ENCODE measurements at places on chromosomes 3 and 15. TPM values are rescaled to one million over a fixed set of nuclear protein-coding genes. Genes with fewer than 3 reads are reported as not detected.
A peak's percentile ranks its signal among the peaks of the same experiment; 100 is the strongest.

SELENOS gene
- 70.8 TPM for polyA plus RNA-seq

DNA sequence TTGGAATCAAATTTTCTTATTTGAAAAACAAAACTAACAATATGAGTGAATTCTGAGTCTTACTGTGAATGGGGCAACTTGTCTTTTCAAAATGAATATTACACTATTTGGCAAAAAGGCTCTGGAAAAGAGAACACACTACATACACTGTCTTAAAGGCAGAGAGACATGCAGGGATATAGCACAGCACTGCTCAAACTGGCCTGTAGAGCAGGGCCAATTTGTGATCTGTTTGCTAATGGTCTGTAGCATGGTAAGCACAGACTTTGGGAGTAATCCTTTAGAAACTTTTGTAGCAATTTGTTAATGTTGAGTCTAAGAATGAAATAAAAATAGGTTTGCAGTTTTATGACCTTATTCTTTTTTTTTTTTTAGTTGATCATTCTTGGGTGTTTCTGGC lies 679.8 kb upstream of the SGO1 start:
- DNase-seq, result no peak

GRCh38 chr3:113898892-113899291 lies 48.9 kb upstream of the ZDHHC23 start:
- no peak for DNase-seq

- no peak for DNase-seq
These were observed 856.1 kb downstream of the SI start for GRCh38 chr3:164222197-164222596.

GRCh38 chr15:58147171-58147611 lies 9.0 kb downstream of the AQP9 start:
- peak; percentile 41 for DNase-seq

- no peak for DNase-seq
These were observed 140.9 kb downstream of the CHSY1 start for GRCh38 chr15:101110681-101111569.

C3orf85 gene
- 19.0 TPM for polyA plus RNA-seq

DNA sequence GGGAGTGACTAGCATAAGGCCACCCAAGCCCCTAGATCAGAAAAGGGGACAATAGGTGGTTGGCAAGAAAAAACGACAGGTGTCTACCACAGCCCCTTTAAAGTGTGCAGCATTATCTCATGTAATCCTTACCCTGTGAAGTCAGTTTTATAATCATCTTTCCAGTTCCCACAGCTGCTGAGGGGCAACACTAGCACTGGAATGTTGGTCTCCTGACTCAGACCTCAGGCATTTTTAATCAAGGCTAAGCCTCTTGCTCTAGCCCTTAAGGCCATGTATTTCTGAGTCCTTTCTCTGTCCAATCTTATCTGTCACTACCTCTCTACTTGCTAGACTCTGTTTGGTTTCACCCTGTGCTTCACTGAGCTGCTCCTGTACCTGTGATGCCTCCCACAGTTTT lies 171.7 kb downstream of the TLE3 start:
- DNase-seq, result no peak

All from right renal cortex interstitium (tissue), 3 donors.